ENCODE measurements at places on chromosomes 2 and 18.

GRCh38 chr2:142422041-142422440 lies 291.2 kb upstream of the LRP1B start:
- no peak for DNase-seq

GRCh38 chr2:175853616-175853890 lies 148.5 kb downstream of the LNPK start:
- no peak for DNase-seq

DNA sequence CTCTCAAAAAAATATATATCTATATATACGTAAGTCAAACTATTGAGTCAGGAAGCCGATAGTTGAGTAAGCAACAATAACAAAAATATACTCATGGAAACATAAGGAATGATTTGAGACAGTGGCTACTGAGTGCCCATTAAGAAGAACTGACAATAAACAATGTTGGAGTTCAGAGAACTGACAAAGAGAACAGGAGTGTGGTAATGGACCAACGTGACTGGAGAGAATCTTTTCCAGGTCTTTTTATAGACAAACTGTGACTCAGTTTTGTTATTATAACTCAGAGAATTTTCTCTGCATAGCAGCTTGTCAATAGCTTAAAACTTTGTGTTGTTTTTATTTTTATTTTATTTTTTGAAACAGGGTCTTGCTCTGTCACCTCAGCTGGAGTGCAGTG lies 4.6 kb upstream of the GALM start:
- no peak for DNase-seq

- DNase-seq: no peak
Measured at GRCh38 chr18:44916429-44917207, 235.9 kb downstream of the SETBP1 start.

DNA sequence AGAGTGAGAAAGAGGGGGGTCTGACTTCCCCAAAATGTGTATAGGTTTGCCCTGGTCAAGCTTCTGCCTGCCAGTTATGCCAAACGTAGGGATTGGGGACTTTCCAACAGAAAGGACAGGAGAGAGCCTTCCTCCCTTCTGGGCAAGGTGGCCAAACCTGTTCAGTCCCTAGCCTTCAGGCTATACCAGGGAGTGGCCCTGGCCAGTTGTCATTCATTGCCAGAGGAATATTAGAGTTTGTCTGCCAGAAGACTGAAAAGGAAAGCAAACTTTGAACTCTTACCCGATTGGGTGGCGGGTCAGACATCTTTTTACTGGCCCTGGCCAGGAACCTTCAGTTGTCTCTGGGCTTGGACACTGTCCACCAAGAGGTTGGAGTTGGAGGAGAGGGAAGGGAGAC lies 22.1 kb downstream of the RAB3GAP1 start:
- DNase-seq: no peak

GRCh38 chr18:79790996-79791972 lies 6.5 kb upstream of the KCNG2 start:
- no peak for DNase-seq

DNA sequence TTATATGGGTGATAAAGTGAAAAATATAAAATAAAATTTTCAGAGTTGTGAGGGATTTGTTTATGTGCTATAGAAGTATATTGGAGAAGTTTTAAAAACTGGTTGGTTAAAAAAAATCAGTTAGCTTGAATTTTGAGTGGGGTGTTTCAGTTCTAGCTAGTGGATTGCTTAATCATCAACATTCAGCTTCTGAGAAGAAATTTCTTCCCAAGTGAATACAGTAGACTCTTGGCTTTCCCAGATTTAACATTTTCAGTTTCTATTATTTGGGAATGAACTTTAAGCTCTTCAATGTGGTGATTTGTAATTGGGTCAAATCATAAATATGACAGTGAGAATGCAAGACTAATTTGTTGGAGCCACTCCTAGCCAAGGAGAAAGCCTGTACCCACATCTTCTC lies 120.8 kb downstream of the PLCL1 start:
- DNase-seq: no peak

- no peak for DNase-seq
Measured at GRCh38 chr2:158184556-158185343, 83.1 kb downstream of the UPP2 start.

GRCh38 chr2:241157841-241158545 lies 7.7 kb downstream of the PPP1R7 start:
- DNase-seq: no peak

GRCh38 chr2:63059793-63060471 lies 9.3 kb downstream of the OTX1 start:
- DNase-seq: no peak

GRCh38 chr2:74507926-74508520 lies 528 bp upstream of the PCGF1 start:
- DNase-seq: no peak

DNA sequence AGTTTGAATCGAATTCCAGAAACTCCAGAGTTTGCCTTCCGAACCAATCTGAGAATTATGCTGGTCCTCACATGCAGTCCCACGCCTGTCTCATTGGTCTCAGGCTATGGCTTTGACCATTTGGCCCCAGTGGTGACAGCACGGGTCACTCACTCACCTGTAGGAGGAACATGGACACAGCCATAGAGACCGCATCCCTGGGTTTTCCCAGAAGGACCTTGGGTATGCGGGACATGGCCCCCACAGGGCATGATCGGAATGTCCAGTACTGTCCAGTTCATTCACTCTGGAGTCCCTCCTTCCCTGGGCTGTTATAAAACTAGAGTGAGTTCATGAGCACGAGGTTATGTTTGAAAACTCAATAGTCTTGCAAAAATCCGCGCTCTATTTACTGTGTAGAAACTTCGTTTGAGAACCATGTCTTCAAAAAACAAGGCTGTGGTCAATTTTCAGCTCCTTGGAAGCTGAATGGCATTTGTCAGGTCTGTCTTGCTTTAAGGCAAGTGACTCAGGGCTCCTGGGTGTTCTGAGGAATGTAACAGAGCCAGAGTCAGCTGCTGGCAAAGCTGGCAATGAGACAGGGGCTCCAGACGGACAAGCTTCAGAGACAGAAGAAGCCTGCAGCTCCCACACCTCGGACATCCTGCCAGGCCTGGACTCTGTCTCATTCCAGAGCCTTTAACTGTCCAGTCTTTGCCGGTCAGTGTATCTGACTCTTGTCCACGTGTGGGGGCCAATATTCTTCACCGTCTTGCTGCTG lies 86.7 kb upstream of the TMEM18 start:
- DNase-seq: no peak

DNA sequence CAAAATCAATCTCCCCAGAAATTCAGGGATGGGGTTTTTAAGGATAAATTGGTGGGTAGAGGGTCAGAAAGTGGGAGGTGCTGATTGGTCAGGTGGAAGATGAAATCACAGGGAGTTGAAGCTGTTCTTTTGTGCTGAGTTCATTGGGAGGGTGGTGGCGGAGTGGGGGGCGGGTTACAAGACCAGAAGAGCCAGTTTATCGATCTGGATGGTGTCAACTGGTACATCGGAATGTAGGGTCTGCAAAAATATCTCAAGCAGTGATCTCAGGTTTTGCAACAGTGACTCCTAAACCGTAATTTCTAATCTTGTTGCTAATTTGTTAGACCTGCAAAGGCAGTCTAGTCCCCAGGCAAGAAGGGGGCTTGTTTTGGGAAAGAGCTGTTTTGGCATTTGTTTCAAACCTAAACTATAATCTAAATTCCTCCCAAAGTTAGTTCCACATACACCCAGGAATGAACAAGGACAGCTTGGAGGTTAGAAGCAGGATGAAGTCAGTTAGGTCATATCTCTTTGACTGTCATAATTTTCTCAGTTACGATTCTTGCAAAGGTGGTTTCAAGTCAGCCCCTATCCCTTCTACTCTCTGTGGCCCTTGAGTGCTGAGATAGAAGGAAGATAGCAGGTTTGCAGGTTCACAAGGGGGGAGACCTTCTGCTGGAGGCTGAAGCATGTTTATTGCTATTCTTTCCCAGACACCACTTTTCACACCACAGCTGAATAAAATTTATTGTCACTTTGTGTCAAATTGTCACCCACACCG lies 12.3 kb upstream of the CXXC1 start:
- DNase-seq: no peak

- no peak for DNase-seq
Measured at GRCh38 chr2:17309741-17310339, 208.4 kb downstream of the RAD51AP2 start.

- peak; percentile 35 for DNase-seq
Measured at GRCh38 chr2:9975805-9976447, 24.4 kb downstream of the GRHL1 start.

Data from stimulated activated CD4-positive, alpha-beta T cell treated with anti-CD3 and anti-CD28 coated beads, TNF-alpha, amount 100 ng/mL, for 24 hours (primary cell).